Urothelium cell line (cell line): ENCODE measurements at places on chromosomes 4 and X.
A peak's percentile ranks its signal among the peaks of the same experiment; 100 is the strongest.

DNA sequence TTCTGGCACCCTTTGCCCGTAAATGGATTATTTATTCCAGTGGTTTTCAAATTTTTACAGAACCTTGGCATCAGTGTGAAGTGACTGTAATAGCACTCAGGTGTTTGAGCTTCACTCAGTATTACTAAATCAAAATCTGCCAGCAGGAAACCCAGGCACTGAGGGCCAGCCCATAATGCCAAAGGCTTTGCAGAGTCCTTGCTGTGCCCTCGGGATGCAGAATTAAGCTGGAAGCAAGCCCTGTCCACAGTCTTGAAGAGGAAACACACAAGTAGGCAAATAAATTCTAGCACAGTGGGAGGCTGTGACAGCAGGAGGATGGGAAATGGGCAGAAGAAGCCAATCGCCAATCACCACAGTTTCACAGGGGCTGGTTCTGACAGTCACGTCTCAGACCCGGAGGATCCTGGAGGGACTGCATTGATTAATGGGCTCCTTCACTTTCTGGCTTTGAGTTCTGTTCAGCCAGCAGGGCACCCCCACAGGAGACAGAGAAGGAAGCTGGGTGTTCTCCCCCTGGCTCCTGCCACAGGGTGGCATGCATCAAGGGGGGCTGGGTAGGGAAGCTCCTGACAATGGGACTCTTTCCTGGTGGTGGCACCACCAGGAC, 138.8 kb downstream of the MTNR1A start:
- no peak for DNase-seq

DNA sequence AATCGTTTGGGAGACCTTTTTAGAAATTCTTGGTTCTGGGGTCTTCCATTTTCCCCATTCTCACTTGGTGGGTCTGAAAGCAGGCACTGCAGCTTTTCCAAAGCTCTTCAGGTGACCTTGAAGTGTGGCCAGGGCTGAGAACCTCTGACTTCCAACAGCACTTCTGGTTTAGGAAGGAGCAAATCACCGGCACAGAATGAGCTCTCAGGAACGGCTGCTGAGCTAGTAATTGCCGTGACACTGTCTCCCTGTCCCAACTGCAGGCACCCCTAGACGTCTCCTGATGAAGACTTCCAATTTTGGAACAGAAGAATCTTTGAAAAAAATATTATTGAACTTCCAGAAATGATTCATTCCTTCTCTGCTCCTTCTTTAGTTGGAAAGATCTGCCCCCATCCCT, 31.3 kb downstream of the CD38 start:
- no peak for DNase-seq

DNA sequence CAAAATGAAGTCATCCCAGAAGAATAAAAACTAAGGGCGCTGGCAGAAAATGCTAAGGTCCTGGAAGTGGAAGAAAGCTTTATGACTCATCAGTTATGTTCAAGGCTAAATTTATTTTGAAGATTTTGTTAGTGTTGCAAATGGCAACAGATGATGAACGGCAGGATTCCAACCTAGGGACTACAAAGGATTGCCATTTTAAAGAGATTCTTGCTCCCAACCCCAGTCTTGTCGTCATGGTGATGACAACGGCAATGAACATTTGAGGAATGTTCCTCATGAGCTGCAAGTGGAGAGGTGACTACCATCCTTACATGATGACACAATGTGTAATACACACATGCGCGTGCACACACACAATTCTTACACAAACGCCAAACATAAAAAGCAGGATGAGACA, 54.4 kb upstream of the FTHL17 start:
- peak; percentile 3 for DNase-seq

- DNase-seq = no peak
Measured at GRCh38 chr4:168623011-168623410, 126.2 kb downstream of the PALLD start.

DNA sequence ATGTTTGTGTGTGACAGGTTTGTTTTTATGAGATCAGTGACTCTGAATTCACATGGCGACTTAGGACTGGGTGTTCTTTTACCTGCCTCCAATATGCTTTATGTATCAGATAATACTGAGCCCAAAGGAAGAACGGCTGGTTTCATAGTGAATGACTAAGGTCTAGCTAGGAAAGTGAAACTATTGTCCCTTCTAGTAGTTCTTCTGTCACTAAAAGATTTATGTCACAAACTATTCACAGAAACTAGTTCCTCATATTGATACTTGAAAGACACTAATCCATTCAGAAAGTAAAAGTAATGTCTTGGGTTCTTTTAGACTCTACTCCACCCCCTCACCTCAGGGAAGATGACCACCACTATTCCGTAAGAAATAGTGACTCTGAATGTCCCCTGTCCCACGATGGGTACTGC, 81.7 kb downstream of the EGF start:
- DNase-seq = no peak

- no peak for DNase-seq
Measured at GRCh38 chr4:55018521-55018920, 106.9 kb downstream of the KDR start.

DNA sequence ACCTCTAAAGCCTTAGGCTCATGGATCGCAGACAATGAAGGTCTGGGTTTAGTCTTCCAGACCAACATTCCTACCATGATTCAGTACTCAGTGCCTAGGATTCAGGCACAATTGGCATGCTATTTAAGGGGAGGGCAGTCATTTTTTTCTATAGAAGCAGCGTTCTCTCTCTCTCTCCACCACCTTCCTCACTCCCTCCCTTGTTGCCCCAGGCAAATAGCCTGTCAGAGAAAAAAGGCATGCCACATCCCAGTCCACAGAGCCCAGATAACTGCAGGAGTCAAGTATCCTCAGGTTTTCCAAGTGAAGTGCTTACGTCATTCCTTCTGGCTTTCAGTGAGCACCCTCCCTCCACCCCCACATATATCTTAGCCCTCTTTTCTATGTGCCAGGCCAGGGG, 533.0 kb downstream of the BCOR start:
- no peak for DNase-seq

GRCh38 chr4:96698831-96699230, 858.9 kb downstream of the PDHA2 start:
- no peak for DNase-seq

DNA sequence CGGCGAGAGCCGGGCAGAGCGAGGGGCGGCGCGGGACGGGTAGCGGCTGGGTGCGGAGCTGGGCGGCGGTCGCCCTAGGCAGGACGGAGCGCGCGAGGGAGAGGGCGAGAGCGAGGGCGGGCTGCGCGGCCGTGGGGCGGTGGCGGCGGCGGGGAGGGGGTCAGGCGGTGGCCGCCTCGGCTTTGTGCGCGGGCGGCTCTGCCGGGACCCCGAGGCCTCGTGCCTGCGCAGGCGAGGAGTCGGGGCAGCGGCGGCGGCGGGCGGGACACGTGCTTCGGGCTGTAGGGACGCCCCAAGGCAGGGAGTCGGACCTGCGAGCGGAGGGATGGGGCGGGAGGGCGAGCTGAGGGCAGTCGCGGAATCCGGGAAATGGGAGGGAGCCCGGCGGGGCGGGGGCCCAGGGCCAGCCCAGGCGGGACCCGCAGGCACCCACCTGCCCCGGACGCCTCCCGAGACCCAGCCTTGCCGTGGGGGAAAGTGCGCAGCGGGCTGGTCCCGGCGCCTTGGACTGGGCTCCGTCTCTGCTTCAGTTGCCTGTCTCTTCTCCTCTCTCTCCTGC, 465 bp downstream of the BMPR1B start:
- DNase-seq = peak; percentile 63

- no peak for DNase-seq
Measured at GRCh38 chr4:2652415-2653160, 103.5 kb downstream of the TNIP2 start.

DNA sequence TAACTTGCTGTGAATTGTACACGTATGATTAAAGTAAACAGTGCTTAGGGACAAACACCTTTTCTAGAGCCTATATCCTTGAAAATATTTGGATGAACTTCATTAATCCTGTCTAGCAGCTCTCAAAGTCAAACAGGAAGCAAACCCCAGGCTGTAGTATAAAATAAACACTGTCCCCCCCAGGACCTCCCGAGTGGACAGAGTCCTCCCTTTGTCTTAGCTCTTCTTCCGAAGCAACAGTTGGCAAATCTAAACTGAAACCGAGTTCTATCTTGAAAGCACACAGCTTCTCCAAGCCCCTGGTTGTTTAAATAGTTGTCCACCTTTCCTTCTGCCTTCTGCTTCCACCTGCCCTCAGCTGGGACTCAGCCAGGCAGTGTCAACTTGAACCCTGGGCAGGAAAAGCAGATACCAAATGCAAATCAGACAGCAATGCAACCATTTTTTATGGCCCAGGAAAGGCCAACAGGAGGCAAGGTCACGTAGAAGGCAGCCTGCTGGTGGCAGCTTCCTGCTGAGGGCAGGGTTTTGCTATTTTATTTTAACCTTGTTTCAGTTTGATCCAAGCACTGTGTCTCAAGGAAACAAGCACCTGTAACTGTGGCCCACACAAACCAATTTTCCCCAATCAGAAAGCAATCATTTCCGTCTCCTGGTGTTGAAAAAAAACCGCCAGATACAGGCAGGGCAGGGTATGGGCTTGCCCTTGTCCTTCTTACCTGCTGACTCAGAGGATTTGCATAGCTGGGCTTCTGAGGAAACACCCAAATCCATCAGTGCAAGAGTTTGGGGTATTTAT, 110.3 kb upstream of the KIT start:
- no peak for DNase-seq

DNA sequence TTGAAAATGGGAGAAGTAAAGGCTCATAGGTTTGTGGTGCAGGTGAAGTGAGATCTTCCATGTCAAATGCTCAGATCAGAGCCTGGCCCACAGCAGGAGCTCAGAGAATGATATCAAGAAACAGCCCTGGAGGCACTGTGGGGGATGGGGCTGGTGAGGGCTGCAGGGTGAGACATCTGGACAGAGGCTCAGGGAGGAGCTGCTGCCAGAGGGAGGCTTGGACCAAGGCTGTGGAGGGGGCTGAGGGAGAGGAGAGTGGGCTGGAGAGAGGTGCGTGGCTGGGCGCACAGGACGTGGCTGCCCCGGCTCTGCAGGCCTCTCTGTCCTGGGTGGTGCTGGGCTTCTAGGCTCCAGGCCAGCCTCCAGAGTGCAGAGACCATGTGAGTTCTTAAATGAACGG, 5.6 kb downstream of the SORCS2 start:
- no peak for DNase-seq

GRCh38 chr4:57040510-57040909, 61.8 kb downstream of the POLR2B start:
- DNase-seq = no peak

DNA sequence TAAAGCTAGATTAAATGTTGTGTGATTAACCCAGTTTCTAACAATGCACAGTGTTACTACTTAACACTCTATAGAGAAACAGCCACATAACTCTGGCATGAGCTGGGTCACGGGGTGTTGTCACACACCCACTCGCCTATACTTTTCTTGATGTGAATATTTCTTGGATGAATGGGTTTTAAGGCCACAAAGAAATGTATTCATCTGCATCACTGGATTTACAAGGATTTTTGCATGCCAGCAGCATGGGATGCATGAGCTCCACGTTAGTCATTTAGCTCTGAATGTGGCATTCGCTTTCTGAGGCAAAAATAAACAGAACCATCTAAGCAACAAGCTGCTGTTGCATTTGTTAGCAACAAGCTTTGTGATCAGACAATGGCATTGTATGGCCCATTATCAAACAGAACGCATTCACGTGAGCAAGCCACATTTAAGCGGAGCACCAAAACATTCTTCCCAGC, 89.7 kb downstream of the LRP2BP start:
- DNase-seq = peak; percentile 55

GRCh38 chrX:11647138-11647537, 18.6 kb downstream of the ARHGAP6 start:
- no peak for DNase-seq

GRCh38 chrX:69896046-69896445, 153.7 kb downstream of the AWAT2 start:
- no peak for DNase-seq

- DNase-seq = peak; percentile 21
Measured at GRCh38 chrX:151153086-151153485, 23.3 kb upstream of the GPR50 start.

DNA sequence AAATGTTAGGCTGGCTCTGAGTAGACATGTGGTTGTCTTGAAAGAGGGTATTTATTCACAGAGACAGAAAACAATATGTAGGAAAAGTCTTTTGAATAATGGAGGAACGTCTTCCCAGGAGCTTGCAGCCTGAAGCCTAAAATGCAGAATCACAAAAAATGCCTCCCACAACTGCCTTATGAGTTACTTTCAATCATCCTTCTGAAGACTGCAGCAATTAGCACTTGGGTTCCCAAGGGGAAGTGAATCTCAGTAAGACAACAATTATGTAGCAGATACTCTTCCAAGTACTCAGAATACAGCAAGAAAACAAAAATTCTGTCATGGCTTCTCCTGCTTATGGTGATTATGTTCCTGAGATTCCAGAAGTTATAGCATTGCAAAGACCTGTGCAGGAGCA, 166.6 kb upstream of the TBL1X start:
- no peak for DNase-seq

- no peak for DNase-seq
Measured at GRCh38 chr4:26648260-26648659, 64.4 kb downstream of the TBC1D19 start.

- no peak for DNase-seq
Measured at GRCh38 chr4:155615081-155615887, 51.4 kb upstream of the GUCY1A1 start.

DNA sequence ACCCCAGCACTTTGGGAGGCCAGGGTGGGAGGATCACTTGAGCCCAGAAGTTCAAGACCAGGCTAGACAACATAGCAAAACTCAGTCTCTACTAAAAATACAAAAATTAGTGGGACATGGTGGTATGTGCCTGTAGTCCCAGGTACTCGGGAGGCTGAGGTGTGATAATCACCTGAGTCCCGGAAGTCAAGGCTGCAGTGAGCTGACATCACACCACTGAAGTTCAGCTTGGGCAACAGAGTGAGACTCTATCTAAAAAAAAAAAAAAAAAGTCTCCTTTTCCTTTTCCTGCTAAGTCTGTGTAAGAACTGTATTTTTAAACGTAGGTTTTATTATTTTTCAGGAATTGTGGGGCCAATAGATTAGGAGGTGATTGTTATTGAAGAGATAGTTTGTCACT, 356.7 kb downstream of the ARHGAP24 start:
- DNase-seq = no peak

GRCh38 chr4:8874896-8875680, 3.4 kb upstream of the HMX1 start:
- DNase-seq = no peak

DNA sequence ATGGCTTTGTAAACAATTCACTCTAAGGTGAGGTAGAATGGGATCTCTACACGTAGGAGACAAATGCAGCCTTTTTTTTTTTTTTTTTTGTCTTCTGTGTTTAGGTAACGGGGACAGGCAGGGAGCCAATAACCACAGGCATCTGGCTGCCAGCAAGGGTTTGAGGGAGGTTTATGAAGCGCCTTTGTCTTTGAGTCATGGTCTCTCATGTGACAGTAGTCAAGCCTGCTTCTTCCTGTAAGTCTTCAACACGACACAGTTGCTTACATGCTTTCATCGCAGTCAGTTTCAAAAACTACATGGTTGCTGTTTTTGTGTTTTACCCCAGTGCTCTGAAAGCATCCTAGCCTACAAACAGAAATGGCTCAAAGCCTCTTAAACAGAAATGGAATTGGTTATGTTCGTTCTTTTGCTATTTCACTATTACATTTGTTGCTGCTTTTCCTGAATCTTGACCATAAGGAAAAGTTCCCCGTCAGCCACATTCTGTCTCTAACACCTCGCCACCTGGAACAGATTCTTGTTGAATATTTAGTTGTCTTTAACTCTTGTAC, 127.8 kb upstream of the METTL14 start:
- DNase-seq = peak; percentile 67

- no peak for DNase-seq
Measured at GRCh38 chr4:7032596-7032995, 10.6 kb upstream of the TADA2B start.

GRCh38 chr4:100569196-100569595, 51.4 kb upstream of the EMCN start:
- no peak for DNase-seq

- DNase-seq = peak; percentile 32
Measured at GRCh38 chr4:17613761-17614415, 553 bp upstream of the MED28 start.
